ENCODE measurements at places on chromosomes 12 and 14. TPM values are rescaled to one million over a fixed set of nuclear protein-coding genes. Genes with fewer than 3 reads are reported as not detected.

Gene RNF212B
- not detected for total RNA-seq

Gene TMEM179
- 0.15 TPM for total RNA-seq

Gene ADCY6
- 0.32 TPM for total RNA-seq

Gene HOXC12
- not detected for total RNA-seq

Gene ACYP1
- total RNA-seq: 35.0 TPM

Gene SMCO3
- not detected for total RNA-seq

Gene LTBR
- total RNA-seq: 0.20 TPM

Gene AQP6
- total RNA-seq: not detected

Gene HSPA2
- 3.7 TPM for total RNA-seq

Gene KRT86
- total RNA-seq: 3.4 TPM

Gene SLCO1B1
- total RNA-seq: not detected

Measured in T-helper 1 cell treated with Interleukin-12 subunit alpha and Interleukin-12 subunit beta and Interleukin-4 antibody, amounts not matched to agents 30 ng/mL and 1 ng/mL, for 36 hours (primary cell).